ENCODE measurements at places on chromosomes 13 and 19.

- DNase-seq: no peak
Measured at GRCh38 chr19:4303819-4304537, 420 bp upstream of the FSD1 start.

GRCh38 chr13:99605420-99606323 lies 104.4 kb downstream of the TM9SF2 start:
- no peak for DNase-seq

DNA sequence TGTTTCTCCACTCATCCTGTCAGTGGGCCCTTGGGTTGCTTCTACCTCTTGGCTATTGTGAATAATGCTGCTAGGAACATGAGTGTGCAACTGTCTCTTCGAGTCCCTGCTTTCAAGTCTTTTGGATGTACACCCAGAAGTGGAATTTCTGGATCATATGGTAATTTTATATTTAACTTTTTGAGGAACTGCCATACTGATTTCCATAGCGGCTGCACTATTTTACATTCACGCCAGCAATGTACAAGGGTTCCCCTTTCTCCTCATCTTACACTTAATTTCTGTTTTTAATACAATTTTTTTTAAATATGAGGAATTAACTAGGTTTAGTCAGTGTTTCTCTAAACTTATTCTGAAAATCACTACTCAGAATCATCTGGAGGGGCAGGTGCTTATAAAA lies 24.2 kb upstream of the SLC46A3 start:
- DNase-seq: no peak

GRCh38 chr19:13134626-13135025 lies 15.5 kb downstream of the STX10 start:
- DNase-seq: no peak

DNA sequence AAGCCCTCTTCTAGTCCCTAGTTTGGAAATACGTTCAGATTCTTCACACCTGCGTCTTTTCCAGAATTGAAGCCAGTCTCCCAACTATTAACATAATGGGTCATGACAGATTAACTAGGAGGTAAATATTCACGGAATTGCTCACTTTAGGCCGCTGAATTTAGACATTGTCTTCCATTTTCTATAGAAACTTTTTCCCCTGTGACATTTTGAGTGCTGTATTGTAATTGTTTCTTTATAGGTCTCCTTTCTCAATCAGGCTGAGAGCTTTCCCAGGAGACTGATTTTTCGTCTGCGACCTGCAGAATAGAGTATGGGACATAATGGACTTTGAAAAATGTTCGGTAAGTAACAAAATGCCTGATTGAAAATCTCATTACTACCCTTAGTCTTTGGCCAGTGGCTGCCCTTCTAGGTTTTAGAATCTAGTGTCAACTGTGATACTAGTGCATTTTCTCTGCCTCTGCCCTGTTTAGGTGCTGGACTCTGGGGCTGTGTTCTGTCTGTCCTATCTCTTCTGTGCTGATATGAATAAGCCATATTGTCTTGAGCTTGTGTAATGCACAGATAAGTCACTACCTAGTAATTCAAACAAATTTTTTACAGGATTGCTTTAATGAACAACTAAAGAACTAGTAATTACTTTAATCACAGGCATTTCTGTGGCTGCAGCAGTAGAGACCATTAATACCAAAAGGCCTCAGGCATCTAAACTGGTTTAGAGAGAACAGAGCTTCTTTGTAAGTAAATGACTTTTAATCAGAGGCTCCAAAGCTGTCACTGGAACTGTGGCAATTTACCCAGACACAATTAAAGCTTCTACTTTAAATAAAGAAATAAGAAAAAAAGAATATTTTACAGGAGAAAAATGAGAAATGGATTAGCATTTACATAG lies 122.4 kb upstream of the FREM2 start:
- DNase-seq: no peak

- no peak for DNase-seq
Measured at GRCh38 chr13:101706651-101707050, 254.2 kb downstream of the ITGBL1 start.

- DNase-seq: no peak
Measured at GRCh38 chr19:3346677-3347353, 19.6 kb upstream of the NFIC start.

- no peak for DNase-seq
Measured at GRCh38 chr13:75414036-75414827, 67.7 kb downstream of the TBC1D4 start.

DNA sequence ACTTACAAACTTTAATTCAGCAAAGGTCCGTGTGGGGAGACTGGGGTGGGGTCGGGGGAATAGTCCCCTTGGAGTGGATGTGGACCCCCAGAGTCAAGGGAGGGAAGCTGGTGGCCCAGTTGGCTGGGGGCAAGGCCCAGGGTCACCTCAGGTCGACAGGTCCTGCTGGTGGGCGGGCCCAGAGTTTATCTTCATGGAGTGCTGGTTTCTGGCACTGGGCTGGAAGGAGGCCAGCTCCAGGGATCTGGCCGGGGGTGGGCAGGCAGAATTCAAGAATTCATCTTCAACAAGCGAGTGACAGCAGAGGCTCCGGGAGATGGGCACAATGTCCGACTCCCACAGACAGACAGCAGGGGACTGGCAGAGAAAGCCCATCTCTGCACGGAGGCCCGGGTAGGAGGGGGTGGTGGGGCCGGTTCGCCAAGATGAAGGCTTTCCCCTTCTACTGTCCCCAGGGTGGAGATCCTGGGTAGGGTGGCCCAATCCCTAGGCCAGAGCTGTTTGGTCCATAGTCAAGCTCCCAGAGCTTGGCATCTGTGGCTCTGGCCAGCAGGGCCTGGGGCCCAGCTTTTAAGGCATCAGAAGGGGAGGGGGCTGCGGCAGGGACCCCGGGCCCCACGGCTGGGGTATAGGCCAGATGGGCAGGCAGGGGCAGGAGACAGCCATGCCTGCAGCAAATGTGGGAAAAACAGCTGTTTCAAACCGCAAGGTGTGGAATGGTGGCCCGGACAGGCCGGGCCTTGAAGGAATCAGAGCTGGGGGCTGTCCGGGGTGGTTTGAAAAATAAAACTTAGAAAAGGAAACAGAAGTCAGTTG lies 622 bp upstream of the FDX2 start:
- no peak for DNase-seq

- DNase-seq: no peak
Measured at GRCh38 chr13:110341445-110342244, 34.6 kb downstream of the COL4A2 start.
